WTC11 (cell line): ENCODE measurements at places on chromosomes 16 and 17.

GRCh38 chr16:67184453-67184994 is 761 bp upstream of the MATCAP1 start:
- DNase-seq, result peak; percentile 45

DNA sequence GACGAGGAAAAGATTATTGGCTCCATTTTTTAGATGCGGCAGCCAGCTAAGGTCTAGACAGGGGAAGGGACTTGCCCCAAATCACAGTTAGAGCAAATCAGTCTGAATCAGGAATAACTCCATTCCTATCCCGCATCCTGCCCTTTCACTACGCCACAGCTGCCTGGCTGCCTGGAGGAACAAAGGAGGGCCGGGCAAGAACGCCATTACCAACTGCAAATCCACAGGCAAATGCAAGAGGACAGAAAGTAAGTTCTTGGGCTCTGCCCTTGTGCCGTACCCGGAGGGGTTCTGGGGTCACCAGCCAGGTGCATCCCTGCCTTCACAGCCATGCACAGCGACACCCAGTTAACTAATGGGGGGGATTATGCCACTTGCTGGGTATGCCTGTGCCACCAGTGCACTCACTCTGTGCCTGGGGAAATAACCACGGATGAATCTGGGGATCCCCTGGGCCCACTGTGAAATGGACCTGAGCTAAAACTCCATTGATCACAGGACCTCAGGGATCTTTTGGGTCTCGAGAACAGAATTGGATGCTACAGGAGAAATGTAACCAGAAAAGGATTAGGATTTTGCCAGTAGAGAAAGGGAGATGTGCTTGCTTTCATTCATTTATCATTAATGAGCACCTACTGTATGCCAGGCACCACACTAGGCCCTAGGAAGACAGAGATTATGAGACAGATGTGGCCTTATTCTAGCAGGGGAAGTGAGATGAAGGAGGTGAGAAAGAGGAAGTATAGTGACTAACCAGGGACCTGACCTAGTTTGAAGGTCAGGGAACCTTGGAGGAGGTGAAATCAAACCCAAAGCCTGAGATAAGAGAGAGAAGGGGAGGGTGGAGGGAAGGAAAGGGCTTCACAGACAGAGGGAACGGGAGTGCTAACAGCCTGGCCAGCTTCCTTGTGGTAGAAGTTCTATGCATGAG is 17.7 kb downstream of the BCL7C start:
- DNase-seq, result no peak

- DNase-seq, result no peak
These were observed 18.6 kb downstream of the CDH16 start for GRCh38 chr16:66899945-66900710.

DNA sequence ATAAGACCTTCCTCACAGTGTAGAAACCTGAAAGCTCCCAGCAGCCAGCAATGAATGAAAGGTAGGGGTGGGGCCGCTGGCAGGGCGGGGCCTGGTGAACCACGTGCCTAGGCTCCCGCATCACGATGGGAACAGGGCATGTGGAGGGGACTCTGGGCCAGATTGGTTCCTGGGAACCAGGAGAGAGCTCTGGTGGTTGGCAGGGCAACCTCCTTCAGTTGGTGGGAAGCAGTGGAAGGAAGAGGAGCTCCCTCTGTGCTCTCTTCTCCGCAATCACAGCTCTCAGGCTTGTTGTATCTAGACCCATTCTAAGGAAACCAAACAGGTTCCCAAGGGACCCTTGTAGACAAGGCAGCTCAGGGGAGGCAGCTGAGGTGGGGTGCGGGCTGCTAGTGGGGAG is 10.5 kb downstream of the GGA2 start:
- DNase-seq, result peak; percentile 52

- DNase-seq, result peak; percentile 54
These were observed 1.1 kb upstream of the CAPN15 start for GRCh38 chr16:526181-527014.

GRCh38 chr17:74212209-74212912 is 1.0 kb upstream of the TTYH2 start:
- DNase-seq, result peak; percentile 48

- DNase-seq, result no peak
These were observed 10.9 kb upstream of the EVPL start for GRCh38 chr17:76038050-76038449.

DNA sequence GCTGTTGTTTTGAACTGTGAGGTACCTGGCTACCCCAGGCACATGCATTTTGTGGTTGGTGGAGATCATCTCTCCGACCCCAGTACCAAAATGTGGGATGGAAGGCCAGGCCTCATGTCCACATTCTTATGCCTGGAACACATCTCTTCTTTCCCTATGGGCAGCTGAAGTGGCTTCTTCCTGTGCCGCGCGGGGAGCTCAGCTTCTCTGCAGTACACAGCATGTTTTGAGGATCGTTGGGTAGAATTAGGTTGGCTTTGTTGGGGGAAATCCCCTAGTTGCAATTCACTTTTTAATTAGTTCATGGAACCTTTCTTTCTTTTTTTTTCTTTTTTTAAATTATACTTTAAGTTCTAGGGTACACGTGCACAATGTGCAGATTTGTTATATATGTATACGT is 242.1 kb downstream of the MSI2 start:
- DNase-seq, result no peak

GRCh38 chr16:3998793-3999478 is 117.3 kb downstream of the ADCY9 start:
- no peak for DNase-seq

GRCh38 chr16:67190448-67191399 is 788 bp upstream of the EXOC3L1 start:
- DNase-seq, result no peak

DNA sequence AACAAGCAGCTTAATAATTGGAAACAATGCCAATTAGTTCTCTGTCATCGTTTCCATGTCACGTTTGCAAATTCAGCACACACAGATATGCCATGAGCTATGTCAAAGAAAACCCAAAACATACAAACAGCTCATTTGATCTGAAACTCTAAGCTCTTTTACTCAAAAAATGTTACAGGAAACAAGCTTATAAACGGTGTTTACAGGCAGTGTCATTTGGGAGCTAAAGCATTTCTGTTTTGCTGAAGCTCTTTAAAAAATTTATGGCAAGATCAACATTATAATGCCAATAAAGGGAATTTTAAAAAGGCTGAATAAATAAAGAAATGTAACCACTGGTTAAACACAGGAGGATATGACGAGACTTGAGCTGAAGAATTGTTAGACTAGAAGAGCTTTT is 94.0 kb upstream of the HS3ST2 start:
- DNase-seq, result no peak

GRCh38 chr16:68236826-68237242 is 907 bp upstream of the ESRP2 start:
- DNase-seq, result peak; percentile 45

DNA sequence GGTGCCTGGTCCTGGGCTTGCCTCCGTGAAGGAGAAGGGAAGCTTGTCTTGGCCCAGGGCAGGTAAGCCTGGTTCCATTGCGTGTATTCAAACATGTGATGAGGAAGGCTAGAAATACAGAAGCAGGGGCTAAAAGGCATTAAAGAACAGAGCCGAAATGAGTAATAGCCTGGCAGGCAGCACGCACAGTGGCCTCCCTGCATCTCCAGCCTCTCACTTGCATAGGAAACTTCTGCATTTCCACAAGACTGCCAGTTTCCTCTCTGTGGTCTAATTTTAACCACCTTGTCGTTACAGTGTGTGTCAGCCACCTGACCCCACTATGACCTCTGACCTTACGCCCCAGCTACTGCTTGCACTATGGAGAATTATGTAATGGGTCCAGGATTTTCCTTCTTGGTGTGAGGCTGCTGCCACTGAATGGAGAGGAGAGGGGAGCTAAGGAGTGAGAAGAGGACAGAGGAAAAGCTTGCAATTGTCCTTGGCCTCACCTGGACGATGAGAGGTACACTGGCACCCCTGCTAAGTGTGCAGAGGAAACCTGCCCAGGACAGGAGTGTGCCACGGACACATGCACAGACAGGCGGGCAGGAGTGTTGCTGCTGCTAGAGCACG is 32.8 kb downstream of the HIC1 start:
- no peak for DNase-seq

DNA sequence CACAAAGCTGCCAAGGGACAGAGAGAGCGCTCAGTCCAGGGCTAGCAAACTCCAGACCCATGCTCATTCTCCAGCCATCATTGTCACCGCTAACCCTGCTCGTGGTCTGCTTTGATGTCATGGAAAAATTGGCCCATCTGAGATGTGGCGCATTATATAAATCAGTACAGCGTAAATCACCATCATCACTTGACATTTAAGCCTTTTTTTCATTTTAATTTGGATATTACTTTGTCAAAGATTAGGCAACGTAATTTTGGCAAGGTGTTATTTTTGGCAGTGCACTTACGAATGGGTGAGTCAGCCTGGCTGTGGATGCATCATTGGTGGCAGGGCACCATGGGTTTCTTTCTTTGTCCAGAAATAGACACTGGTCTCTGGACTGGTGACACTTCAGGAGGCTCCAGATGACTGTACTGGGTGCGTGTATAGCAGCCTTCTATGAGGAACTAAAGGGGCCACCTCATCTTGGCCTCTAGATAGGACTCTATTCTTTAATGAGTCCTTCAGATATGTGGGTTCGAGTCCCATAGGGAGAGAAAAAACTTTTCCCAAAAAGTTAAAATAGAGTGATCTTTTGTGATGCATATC is 166.3 kb downstream of the MSI2 start:
- no peak for DNase-seq

- DNase-seq, result no peak
These were observed 2.3 kb downstream of the ADORA2B start for GRCh38 chr17:15947271-15947670.

DNA sequence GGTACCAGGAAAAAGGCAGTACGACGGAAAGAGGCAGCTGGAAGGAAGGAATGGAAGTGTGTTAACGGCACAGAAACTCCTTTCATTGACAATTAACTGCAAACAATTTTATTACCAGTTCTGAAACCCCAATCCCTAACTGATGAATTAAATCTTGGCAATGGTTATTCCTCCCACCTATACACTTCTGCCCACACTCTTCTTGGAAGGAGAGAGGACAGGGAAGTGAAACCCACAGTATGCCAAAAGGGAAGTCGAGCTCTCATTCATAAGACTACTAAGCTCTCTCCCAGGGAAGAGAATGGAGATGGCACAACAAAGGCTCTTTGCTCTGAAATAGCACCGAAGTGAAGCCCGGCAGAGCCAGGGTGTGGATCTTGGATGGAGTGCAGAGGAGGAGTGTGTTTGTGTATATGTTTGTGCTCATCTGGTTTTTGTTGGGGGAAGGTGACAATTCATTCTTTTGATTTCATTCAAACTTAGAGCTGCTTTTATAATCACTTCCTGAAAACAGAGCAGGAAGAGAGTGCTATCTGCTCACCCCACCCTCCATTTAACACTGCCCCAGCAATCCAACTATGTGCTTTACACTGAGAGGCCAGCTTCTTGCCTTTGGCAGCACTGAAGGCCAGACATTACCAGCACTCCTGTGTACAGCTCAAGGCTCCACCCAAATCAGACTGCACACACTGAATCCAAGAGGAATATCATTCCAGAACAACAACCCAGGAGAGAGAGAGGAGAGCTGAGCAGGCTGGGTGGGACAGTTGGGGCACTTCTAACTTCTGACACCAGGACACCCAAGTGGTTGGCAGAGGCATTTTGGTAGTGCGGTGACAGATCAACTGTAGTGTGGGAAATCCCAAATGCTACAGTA is 68.7 kb downstream of the HIC1 start:
- no peak for DNase-seq

DNA sequence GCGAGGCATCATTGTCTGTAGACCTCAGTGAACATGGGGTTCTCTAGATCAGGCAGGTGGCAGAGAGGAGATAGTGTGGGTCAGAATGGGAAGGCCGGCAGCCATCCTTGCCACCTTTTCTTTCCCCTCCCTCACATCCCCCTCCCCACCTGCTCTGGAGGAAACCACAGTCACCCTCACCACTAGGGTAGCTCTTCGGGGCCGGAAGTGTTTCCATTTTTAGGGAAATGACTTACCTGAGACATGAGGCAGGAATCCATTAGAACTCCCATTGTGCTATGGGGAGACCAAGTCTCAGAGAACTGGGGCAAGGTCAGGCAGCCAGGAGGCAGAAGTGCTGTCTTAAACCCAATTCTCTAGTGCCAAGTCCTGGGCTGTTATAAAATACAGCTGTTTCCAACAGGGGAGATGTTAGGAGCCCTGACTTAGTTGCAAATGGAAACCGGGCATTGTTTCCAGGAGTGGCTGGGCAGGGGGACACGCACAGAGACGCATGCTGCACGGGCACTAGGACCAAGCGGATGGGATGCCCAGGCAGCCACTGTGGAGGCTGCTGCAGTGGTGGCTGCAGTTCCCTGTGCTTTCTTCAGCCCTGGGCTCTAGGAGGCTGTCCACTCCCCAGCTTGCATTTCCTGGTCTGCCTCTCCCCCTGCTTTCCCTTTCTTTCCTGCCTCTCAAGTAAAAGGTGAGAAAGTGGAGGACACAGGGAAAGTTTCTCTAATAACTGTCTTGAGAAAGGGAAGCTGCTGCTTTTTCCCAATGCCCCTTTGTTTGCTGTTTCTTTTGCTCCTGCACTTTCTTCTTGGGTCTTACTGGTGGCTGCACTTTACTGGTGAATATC is 2.8 kb downstream of the HAS3 start:
- DNase-seq, result peak; percentile 40

DNA sequence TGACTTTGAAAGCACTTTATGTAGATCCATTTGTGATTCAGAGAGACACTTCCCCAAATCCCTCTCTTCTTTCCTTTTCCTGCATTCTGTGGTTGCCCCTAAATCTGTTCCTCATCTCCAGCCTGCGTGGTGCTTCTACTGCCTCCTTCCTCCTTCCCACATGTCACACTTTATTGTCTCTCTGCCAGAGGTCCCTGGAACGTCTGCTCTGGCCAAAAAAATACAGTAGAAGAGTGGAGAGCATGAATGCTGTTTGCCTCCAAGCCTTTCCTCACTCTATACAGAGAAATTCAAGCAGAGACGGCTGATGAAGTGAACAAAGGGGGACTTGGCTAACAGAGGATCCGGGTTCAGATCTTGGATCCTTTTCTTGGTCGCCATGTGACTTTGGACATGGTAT is 22.8 kb upstream of the IRX3 start:
- DNase-seq, result no peak

GRCh38 chr16:27426423-27427408 is 24.7 kb downstream of the IL21R start:
- DNase-seq, result no peak

- DNase-seq, result peak; percentile 66
These were observed at the start of gene MOSMO for GRCh38 chr16:22007509-22008214. TSS of gene MOSMO (plus strand) at chr16:22008111. CDS start at chr16:22008302, 191 bp downstream.

GRCh38 chr17:8740486-8740885 is 4.2 kb downstream of the CCDC42 start:
- DNase-seq, result peak; percentile 63

GRCh38 chr16:23754594-23755483 is at the start of gene CHP2:
TSS of gene CHP2 (plus strand) at chr16:23755026. CDS start at chr16:23755050, 24 bp downstream.
- peak; percentile 45 for DNase-seq

DNA sequence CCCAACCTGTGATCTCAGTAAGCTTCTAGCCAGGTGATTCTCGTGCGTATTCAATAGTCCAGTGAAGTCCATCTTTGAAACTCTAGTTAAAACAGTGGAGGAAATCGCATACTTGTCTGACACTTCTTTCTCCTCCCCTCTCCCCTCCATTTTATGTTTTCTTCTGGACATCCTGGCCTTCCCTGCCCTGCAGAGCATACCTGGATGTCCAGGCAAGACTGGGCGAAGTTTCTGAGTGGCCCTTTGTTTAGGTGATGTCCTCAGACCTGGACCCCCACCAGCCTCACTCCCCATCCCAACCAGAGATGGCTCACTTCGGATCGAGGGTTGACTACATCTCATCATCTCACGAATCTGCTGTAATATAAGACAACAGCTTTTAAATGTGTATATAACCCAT is 65.7 kb downstream of the CCDC182 start:
- no peak for DNase-seq
